ENCODE measurements at places on chromosomes 3 and 15.
A peak's percentile ranks its signal among the peaks of the same experiment; 100 is the strongest.

GRCh38 chr3:61601831-61602230 is 40.5 kb downstream of the PTPRG start:
- DNase-seq, result peak; percentile 10

GRCh38 chr3:15097891-15098290 is 1.1 kb downstream of the RBSN start:
- DNase-seq, result peak; percentile 17

DNA sequence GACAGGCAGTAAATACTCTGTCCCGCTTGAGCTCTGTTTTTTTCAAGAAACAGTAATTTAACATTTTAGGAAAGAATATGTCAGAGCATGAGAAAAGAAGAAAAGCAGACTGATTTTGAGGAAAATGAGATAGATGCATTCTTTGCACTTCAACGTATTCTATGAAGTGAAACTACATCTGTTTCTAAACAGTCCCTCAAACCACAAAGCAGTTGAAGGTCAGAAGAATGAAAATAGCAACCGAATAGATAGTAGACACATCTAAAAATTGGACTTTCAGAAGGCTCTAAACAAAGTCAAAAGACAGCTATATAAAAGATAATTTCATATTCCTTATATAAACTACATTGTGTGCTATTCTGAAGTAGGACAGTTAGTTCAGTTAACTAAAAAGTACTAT is 172.6 kb upstream of the LRRC3B start:
- DNase-seq, result no peak

- DNase-seq, result no peak
Observed at GRCh38 chr15:68541743-68542142, 37.0 kb upstream of the CORO2B start.

GRCh38 chr3:124688581-124689454 is 41.4 kb upstream of the UMPS start:
- peak; percentile 70 for DNase-seq
